ENCODE measurements at places on chromosomes 5 and 9.

- no peak for DNase-seq
These were observed 30.8 kb downstream of the FGF10 start for GRCh38 chr5:44358421-44358820.

DNA sequence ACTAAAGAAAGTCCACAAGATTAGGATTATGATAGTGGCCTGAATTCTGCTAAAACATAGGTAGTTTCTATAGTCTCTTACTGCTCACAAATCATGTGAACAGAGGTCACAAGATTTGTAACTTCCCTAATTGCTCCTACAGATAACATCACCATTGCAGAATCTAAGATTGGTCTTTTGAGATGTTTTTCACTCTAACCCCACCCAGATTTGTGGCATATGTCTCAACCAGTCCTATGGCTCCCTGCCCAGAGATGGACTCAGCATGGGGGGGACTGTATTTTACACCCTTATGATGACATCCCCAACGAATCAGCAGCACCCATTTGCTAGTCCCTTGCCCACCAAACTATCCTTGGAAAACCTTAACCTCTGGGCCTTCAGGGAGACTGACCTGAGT is 1046.2 kb downstream of the CDH12 start:
- DNase-seq: peak; percentile 81

- DNase-seq: no peak
These were observed 33.6 kb downstream of the ATPSCKMT start for GRCh38 chr5:10216107-10216506.

GRCh38 chr9:89377411-89377810 is 59.1 kb downstream of the SECISBP2 start:
- no peak for DNase-seq

DNA sequence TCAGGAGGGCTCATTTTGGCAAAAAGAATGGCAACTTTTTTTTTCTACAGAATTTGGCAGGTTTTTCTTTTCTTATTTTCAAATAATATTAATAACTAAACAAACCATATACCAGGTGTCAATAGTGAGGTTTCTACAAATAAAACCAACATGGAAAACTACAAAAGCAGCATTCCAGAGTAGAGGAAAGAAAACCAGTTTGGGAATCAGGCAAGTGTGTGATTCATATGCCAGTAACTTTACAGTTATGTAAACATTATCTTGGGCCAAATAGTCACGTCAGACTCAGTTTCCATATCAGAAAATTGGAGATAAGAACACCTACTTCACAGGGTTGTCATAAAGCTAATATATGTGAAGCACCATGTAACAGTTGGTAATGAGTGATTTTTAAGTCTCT is 51.7 kb downstream of the FBXW11 start:
- DNase-seq: peak; percentile 28
